ENCODE measurements at places on chromosomes 6 and 20. TPM values are rescaled to one million over a fixed set of nuclear protein-coding genes. Genes with fewer than 3 reads are reported as not detected.

Gene SLC2A10
- 2.7 TPM for total RNA-seq

Gene SLC17A3
- not detected for total RNA-seq

Gene OR2H2
- total RNA-seq: not detected

Gene PAX1
- 0.35 TPM for total RNA-seq

Gene TPX2
- total RNA-seq: 0.78 TPM

Gene CPNE5
- total RNA-seq: 6.7 TPM

DNA sequence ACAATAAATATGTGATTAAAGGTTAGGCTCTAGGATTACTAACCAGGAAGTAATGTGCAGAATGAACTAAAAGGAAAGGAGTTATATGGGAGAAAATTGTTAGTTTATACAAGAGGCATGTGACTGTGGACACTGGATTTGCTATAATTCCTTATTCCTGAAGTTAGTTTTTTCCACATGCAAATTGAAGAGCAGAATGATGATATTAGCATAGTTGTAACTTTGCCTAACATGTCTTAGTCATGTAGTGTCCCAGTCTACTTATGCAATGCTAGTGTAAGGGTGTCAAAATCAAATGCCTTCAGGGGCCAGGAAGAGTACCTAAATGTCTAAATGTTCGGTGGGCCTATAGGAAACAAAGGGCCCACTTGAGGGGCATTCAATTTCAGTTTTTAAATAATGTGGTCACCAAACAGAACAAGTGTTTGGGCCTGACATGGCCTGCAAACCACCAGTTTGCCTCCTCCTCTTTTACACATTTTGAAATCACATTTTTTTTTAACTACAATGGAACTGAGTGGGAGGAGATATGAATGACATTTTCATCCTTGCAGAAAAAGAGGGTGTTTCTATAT, 28.0 kb upstream of the CEP85L start:
- DNase-seq: no peak

DNA sequence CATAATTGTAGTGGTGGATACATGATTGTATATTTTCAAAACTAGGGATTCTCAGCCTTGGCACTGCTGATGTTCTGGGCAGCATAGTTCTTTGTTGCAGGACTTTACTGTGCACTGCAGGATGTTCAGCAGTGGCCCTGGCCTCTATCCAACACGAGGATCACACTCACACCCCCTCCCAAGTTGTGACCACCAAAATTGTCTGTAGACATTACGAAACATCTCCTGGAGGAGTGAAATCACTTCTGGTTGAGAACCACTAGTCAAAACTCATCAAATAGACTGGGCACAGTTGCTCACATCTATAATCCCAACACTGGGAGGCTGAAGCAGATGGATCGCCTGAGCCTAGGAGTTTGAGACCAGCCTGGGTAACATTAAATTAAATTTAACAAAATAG, 123.1 kb upstream of the CDYL start:
- no peak for DNase-seq

GRCh38 chr6:16318538-16318937, 80.2 kb downstream of the GMPR start:
- no peak for DNase-seq

DNA sequence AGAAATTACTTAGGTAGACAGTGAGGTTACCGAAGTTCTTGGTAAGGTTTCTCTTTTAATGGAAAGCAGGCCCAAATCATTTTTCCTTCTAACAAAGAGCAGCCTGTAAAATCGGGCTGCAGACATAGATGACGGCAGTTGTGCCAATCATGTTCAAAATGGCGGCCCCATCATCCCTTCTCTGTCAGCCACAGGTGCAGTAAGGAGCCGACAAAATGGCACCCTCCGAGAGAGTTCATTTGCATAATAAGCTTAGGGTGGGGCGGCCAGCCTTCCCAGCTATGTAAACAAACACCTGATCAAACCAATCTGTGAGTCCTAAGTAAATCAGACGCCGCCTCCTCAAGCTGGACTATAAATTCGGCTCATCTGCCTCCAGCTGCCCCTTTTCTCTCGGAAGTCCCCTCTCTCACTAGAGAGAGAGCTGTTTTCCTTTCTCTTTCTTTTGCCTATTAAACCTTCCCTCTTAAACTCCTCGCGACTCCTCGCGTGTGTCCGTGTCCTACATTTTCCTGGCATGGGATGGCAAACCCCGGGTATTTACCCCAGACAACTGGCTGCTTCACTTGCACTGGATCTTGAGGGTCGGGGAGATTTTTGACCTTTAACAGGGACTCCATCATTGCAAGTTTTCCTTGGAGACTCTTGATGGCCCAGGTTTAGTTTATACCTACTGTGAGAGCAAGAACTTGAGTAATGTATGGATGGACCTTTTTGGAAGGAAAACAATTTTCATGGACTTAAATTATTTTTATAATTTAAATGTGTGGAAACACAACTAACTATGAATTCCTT, 8.9 kb upstream of the DDR1 start:
- DNase-seq: no peak
